ENCODE measurements at places on chromosomes 16 and 17.

- H3K27me3 ChIP-seq, result no peaks in the 10 kb centered on the region
- no peak for DNase-seq
- H3K4me1 ChIP-seq, result no peaks in the 10 kb centered on the region
- H3K36me3 ChIP-seq, result no peaks in the 10 kb centered on the region
- H3K4me3 ChIP-seq, result no peak overlapping the region
Observed at GRCh38 chr17:13420878-13421277, 180.9 kb downstream of the HS3ST3A1 start.

GRCh38 chr17:76558198-76559095, 18.6 kb downstream of the PRCD start:
- H3K27me3 ChIP-seq, result no peaks in the 10 kb centered on the region
- no peak for DNase-seq
- H3K4me1 ChIP-seq, result peaks cover 33% of the 10 kb centered on the region
- peaks cover 16% of the 10 kb centered on the region for H3K36me3 ChIP-seq
- H3K27ac ChIP-seq, result peak overlapping the region; percentile 81

DNA sequence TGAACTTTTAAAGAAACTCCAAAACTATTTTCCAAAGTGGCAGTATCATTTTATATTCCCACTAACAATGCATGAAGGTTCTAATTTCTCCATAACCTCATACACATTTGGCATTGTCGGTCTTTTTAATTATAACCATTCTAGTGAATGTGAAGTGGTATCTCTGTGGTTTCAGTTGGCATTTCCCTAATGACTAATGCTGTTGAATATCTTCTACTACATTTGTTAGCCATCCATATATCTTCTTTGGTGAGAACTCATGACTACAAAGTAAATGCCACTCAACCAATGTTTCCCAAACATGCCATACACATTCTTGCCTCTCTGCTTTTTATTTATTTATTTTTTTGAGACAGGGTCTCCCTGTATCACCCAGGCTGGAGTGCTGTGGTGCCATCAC, 31.7 kb upstream of the TAOK1 start:
- no peak for DNase-seq
- H3K27ac ChIP-seq, result no peak overlapping the region
- H3K36me3 ChIP-seq, result no peaks in the 10 kb centered on the region
- no peaks in the 10 kb centered on the region for H3K27me3 ChIP-seq

- no peak overlapping the region for H3K27ac ChIP-seq
- peaks cover 7% of the 10 kb centered on the region for H3K36me3 ChIP-seq
- no peaks in the 10 kb centered on the region for H3K4me1 ChIP-seq
- H3K27me3 ChIP-seq, result no peaks in the 10 kb centered on the region
- no peak overlapping the region for H3K4me3 ChIP-seq
Observed at GRCh38 chr16:67202956-67203493, 4.1 kb downstream of the ELMO3 start.

DNA sequence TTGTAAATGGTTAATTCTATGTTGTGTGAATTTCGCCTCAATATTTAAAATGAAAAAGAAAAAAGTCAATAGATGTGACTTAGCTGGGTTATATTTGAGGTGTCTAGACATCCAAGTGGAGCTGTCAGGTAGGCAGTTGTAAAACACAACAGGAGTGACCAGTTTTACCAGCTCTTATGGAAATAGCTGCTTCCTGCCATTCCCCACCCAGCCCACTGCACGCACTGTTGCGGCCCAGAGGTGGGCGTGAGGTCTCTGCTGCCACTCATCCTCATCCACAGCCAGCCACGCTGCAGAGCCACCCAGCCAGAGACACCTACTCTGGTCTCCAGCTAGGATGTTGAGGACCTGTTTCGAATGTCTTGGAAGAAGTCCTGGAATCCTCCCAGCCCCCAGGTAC, 3.4 kb upstream of the CARD14 start:
- DNase-seq, result no peak
- H3K27me3 ChIP-seq, result no peaks in the 10 kb centered on the region
- no peaks in the 10 kb centered on the region for H3K4me1 ChIP-seq
- H3K4me3 ChIP-seq, result no peak overlapping the region
- H3K27ac ChIP-seq, result no peak overlapping the region

All from tibial artery (tissue), 4 donors.